Hematopoietic multipotent progenitor cell (in vitro differentiated cells): ENCODE measurements at places on chromosomes 4 and X.

GRCh38 chr4:54999003-54999402 is 126.4 kb downstream of the KDR start:
- no peak for DNase-seq

GRCh38 chrX:12467321-12467720 is 323.9 kb upstream of the PRPS2 start:
- no peak for DNase-seq

DNA sequence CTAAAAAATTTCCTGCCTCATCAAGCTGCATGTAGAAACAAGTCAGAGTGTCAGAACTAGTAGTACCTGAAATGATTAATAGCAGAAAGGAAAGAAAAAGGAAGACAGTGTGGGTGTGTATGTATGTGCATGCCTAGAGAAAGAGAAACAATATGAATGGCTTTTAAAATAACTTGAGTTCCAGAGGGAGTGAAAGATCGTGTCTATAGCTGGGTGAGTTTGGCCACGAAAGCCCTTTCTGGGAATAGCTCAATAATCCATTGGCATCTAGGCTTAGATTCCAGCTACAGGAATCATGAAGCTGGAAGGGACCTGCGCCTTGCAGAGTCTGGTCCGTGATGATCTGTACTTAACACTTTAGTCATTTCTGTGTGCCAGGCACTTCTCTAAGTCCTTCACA is 195.6 kb downstream of the RAPGEF2 start:
- DNase-seq = no peak

GRCh38 chr4:80239480-80240150 is 26.8 kb upstream of the FGF5 start:
- no peak for DNase-seq

DNA sequence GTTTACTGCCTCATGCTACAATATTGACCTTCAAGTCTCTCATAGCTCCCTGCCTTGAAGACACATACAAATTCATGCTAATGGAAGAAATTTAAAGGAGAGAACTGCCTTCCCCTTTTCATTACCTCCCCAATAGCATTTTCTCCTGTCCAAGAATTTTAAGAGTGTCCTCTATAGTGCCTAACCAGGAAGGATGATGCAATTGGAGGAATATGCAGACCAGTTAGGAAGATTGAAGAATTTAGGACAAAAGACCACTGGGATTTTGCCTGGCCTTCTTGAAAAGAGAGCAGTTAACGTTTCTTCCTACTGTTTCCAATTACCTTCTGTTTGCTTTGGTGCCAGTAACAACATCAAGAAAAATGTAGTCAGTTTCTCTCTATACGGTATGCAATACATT is 443.9 kb downstream of the INPP4B start:
- no peak for DNase-seq

DNA sequence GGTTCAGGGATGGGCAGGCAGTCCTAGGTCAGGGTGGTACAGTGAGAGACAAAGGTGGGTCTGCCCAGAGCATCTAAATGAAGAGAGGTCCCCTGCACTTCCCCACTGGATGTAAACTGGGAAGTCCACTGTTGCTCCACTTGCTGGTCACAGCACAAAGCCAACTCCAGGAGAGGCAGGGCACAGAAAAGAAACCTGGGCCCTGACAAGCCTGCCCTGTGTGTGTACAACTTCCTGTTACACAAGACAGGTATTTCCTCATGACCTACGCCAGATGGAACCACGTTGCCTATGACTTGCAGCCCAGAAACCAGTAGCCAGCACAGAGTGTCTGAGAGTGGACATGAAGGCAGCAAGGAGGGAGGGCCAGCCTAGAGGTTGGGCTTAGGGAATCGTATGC is 161.8 kb downstream of the SH3KBP1 start:
- no peak for DNase-seq

- no peak for DNase-seq
Measured at GRCh38 chr4:185911556-185912064, 99.6 kb upstream of the SORBS2 start.

DNA sequence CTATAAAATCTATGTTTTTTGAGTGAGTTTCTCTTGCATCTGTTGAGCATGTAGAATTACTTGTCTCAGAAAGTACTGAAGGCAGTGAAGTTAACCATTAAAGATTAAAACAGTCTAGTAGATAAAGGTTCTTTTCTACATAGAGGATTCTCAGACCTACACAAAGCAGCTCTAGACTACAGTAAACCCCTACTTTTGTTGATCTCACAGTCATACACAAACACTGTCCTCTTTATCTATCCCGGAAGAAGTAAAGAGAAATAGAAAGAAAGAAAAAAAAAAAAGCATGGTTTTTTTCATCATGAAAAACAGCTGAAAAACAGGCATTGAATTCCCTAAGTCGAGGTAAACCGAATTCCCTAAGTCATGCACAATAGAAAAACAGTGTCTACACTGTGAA is 58.6 kb downstream of the COL25A1 start:
- no peak for DNase-seq

GRCh38 chr4:6668391-6668790 is 25.3 kb upstream of the S100P start:
- no peak for DNase-seq

DNA sequence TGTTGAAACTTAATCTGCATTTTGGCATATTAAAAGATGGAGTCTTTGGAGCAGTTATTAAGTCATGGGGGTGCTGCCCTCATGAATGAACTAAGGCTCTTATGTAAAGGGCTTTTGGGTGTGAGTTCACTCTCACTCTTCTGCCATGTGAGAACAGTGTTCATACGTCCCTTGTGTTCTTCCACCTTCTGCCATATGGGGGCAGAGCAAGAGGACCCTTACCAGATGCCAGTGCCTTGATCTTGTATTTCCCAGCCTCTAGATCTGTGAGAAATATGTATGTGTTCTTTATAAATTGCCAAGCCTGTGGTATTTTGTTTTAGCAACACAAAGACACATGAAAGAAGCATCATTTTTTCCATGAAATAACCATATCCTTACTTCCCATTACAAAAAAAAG is 213.9 kb downstream of the SPOCK3 start:
- peak; percentile 23 for DNase-seq

DNA sequence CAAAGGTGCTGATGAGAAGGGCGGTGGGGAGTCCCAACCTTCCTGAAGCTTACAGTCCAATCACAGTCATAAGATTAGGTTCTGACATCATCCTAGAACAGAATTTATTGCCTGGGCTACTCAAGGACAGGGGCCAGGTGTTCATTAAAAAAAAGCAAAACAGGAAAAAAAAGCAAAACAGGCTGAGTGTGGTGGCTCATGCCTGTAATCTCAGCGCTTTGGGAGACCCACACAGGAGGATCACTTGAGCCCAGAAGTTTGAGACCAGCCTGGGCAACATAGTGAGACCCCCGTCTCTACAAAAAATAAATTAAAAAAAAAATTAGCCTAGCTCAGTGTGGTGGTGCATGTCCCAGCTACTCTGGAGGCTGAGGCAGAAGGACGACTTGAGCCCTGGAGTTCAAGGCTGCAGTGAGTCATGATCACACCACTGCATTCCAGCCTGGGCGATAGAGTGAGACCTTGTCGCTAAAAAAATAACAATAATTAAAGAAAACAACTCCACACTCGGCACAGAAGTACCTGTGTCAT is 3.0 kb downstream of the RAB9A start:
- DNase-seq = no peak

DNA sequence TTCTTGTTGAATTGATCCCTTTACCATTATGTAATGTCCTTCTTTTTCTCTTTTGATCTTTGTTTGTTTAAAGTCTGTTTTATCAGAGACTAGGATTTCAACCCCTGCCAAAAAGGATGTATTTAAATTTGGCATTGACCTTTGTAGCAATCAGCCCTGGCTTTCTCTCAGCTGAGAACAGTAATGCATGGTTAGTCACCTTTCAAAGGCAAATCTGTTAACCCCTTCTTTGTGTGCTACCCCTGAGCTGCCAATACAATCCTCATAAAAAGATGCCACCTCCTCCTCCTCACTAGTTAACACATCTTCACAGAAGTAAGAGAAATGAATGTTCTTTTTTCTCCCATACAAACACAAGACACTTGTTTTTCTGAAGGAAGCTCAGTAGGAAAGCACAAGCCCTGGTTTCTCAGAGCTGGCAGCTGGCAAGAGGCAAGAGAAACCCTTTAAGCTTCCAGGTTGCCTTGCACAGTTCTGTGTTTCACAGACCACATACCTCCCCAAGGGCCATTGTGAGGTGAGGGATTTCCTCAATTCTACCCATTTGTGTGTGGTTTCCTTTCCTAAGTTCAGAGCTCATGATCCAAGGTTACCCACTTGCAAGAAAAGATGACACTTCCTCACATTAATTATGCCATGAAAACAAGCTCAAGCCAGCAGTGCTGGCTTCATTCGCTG is 122.6 kb downstream of the RCHY1 start:
- DNase-seq = no peak

- no peak for DNase-seq
Measured at GRCh38 chr4:99759988-99760387, 56.6 kb upstream of the DAPP1 start.

GRCh38 chrX:37590047-37590446 is 18.6 kb downstream of the LANCL3 start:
- no peak for DNase-seq

GRCh38 chrX:116756958-116757357 is 294.2 kb upstream of the CT83 start:
- no peak for DNase-seq

- no peak for DNase-seq
Measured at GRCh38 chr4:53682196-53682595, 90.9 kb upstream of the LNX1 start.

GRCh38 chr4:95998311-95998710 is 158.4 kb downstream of the PDHA2 start:
- no peak for DNase-seq

- no peak for DNase-seq
Measured at GRCh38 chr4:87982446-87983010, 7.0 kb downstream of the SPP1 start.

DNA sequence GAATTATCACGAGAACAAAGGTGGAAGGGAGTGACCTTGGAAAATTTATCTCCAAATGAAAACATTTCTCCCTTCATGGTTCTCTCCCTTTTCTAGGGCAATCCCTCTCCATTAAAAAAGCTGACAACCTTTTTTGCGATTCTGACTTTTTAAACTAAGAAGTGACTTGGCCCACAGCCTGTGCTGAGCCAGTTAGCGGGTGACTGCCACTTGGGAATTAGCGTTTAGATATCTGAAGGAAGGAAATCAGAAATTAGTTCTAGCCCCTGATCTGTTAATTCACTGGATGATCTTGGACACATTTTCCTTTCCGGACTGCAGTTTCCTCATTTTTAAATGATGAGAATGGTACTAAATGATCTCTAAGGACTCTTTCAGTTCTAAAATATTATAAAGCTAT is 245.0 kb downstream of the FBXO8 start:
- no peak for DNase-seq

GRCh38 chr4:185213877-185214276 is 4.5 kb downstream of the SNX25 start:
- peak; percentile 73 for DNase-seq

- no peak for DNase-seq
Measured at GRCh38 chrX:2901367-2902036, 27.6 kb downstream of the ARSD start.

GRCh38 chr4:87235020-87235671 is 14.7 kb upstream of the KLHL8 start:
- peak; percentile 4 for DNase-seq

- no peak for DNase-seq
Measured at GRCh38 chr4:5912614-5913019, 19.7 kb upstream of the CRMP1 start.

GRCh38 chr4:94452476-94453371 is 982 bp downstream of the PDLIM5 start:
- peak; percentile 12 for DNase-seq

GRCh38 chr4:8737601-8738279 is 133.9 kb downstream of the HMX1 start:
- DNase-seq = no peak

DNA sequence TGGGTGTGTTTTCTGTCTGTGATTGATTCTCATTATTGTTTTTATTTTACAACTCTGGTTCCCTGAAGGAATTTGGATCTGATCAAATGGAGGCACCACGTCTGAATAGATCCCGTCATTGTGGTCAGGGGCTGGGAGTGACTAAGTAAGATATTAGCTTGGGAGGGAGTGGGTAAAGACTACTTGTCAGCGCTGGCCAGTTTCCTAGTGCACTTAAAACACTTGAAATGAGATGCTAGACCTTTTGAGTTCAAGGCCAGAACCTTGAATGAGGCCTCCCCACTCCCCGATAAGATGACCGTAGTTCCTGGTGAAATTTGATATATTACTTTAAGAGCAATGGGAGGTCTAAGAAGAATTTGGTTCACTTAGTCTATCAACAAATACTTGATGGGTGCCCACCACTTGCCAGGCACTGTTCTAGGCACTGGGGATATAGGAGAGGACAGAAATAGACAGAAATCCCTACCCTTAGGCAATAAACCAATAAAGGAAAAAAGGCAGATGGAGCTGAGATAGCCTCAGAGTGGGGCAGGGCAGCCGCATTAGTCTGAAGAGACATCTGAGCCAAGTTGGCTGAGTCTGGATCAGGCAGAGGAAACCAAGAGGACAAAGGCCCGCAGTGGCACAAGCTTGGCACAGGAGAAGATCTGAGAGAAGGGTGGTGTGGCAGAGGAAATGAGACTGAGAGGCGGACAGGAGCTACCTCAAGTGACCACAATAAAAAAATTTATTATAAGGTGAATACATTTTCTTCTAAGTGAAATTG is 11.8 kb downstream of the FAM184B start:
- DNase-seq = no peak

DNA sequence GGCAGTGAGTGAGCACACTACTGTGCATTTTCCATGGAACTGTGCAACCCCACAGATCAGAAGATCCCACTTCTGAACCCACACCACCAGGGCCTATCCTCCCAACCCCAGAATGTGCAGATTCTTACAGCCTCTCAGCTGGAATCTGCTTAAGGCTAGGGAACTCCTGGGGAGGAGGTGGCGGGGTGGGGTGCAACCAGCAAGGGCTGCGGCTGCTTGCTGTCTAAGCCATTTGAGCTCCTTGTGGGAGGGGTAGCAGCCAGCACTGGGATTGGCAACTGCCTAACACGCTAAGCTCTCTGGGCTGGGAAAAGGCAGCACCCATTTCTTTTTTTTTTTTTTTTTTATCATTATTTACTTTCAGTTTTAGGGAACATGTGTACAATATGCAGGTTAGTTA is 353.3 kb downstream of the RAB28 start:
- DNase-seq = no peak

DNA sequence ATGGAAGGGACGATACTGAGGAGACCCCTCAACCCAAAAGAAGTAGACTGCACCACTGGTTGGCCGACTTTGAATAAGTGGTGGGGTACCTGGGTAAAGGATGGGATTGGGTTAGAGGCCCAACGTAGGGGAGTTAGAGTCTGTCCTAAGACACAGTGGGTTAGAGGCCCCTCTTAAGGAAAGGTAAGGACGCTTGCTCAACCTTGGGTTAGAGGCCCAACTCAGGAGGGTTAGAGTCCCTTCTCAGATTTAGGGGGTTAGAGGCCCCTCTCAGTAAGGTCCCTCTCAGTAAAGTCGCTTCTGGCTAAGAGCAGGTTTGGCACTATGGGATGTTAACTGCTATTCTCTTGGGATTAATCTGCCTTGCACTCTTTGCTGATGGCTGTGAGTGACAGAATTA is 81.3 kb downstream of the ACOX3 start:
- DNase-seq = no peak

- DNase-seq = no peak
Measured at GRCh38 chr4:113232194-113232593, 182.7 kb downstream of the ANK2 start.

- DNase-seq = peak; percentile 1
Measured at GRCh38 chrX:104913348-104913747, 307.1 kb downstream of the TEX13A start.

- no peak for DNase-seq
Measured at GRCh38 chr4:104743215-104743653, 248.5 kb upstream of the CXXC4 start.
